ENCODE measurements at places on chromosomes 2 and 18. TPM values are rescaled to one million over a fixed set of nuclear protein-coding genes. Genes with fewer than 3 reads are reported as not detected.

Gene VWC2L
- not detected for total RNA-seq

Gene PNO1
- 56.6 TPM for total RNA-seq

Gene PPP1R1C
- 4.6 TPM for total RNA-seq

Gene LYG2
- total RNA-seq = 0.72 TPM

Gene NOL4
- not detected for total RNA-seq

Gene CHRND
- total RNA-seq = not detected

Gene MEIS1
- total RNA-seq = 19.6 TPM

Gene SDC1
- 31.4 TPM for total RNA-seq

Gene RAD51AP2
- total RNA-seq = 0.11 TPM

Gene SERPINB5
- total RNA-seq = 0.45 TPM

Gene AKAIN1
- not detected for total RNA-seq

Gene ERMN
- total RNA-seq = not detected

Gene INPP5D
- total RNA-seq = 0.72 TPM

Gene AP1S3
- total RNA-seq = 1.9 TPM

Gene MAPRE3
- total RNA-seq = 8.4 TPM

Gene POMC
- not detected for total RNA-seq

Gene ADRA2B
- total RNA-seq = not detected

Gene TMEM87B
- 2.8 TPM for total RNA-seq

Gene GAD1
- 7.2 TPM for total RNA-seq

Gene CPO
- total RNA-seq = not detected

Measured in A375 (cell line).